ENCODE measurements at places on chromosomes 7 and 10. TPM values are rescaled to one million over a fixed set of nuclear protein-coding genes. Genes with fewer than 3 reads are reported as not detected.
A peak's percentile ranks its signal among the peaks of the same experiment; 100 is the strongest.

DNA sequence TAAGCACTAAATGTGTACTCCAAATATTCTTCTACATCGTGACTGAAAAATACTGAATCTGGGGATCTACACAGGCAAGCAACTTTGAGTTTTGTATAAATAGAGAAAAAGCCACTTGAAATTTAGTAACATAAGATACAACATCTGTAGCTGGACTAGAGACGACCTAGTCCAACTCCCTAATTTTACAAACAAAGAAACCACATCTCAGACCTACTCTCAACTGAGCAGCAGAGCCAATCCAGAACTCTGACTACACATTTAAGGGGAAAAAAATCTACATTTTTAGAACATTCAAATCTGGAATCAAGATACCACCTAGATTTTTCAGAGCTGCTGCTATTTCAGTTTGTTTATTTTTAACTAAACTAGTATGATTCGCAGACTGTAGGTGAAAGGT, 88.9 kb downstream of the CABCOCO1 start:
- DNase-seq, result no peak

GRCh38 chr7:24923172-24923865, 56.7 kb downstream of the OSBPL3 start:
- no peak for DNase-seq

GRCh38 chr10:17617031-17617911, at the start of gene HACD1:
Gene HACD1 (minus strand): TSS chr10:17617374. CDS start chr10:17617339, 35 bp downstream.
- DNase-seq, result peak; percentile 69

GRCh38 chr7:74344132-74344496, 54.9 kb downstream of the CLIP2 start:
- DNase-seq, result no peak

DNA sequence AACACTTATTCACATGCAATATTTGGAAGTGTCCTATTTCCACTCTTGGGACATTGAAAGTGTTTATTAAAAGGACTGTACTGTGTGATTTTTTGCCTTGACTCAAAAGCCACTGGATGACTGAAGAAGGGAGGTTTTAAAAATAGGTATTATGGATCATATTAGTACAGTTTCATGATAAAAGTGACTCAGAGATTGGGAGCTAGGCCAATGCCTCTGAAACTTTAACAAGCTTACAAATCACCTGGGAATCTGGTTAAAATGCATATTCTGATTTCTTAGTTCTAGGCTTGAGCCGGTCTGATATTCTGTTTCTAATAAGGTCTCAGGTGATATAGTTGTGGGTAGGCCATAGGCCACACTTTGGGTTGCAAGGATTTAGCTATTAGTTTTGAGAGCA, 191.2 kb downstream of the PLXDC2 start:
- DNase-seq, result no peak

GRCh38 chr10:59885430-59886134, 20.8 kb downstream of the CCDC6 start:
- peak; percentile 42 for DNase-seq

Gene MTURN
- total RNA-seq, result 3.2 TPM

Gene FZD8
- total RNA-seq, result 0.14 TPM

Gene HOXA6
- total RNA-seq, result not detected

Gene STYXL1
- 25.9 TPM for total RNA-seq

Gene ANKRD7
- 1.2 TPM for total RNA-seq

Gene GNGT1
- total RNA-seq, result not detected

Gene PBLD
- 0.77 TPM for total RNA-seq

Data from activated CD8-positive, alpha-beta T cell treated with anti-CD3 and anti-CD28 coated beads for 36 hours (primary cell).